ENCODE measurements at places on chromosomes 7 and 10.
A peak's percentile ranks its signal among the peaks of the same experiment; 100 is the strongest.

DNA sequence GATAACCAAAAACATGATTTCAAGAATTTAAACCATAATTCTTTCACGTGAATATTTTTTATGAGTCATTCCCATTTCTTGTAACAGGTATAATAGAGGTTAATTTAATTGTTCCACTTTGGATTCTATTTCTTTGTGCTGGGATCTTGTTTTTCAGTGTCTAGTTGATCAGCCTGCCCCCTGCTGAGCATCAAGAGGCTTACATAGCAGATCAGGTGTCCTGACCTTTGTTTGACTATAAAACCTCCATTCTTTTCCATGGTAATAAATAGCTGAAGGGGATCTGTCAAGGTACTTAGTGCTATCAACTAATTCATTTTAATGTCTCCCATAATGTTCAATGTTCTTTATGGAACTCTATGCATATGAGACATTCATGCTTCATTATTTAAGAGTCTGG lies 4.9 kb downstream of the COL17A1 start:
- DNase-seq, result no peak

DNA sequence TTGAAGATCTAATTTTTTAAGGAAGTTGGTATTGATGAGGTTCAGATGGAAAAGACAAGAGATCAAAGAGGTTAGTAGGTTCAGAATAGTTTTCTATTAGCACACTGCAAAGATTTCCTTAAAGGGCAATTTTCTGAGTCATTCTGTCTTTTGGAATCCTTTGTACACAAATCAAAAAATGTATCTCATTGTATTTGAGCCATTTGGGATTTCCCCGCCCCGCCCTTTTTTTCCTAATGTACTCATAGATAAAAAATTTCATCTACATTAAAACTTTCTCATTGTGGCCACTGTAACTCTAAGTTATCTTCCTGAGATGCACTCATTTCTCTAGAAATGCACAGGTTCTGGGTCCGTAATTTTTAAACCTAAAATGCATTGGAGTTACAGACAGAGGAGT lies 12.1 kb downstream of the GIMAP6 start:
- no peak for DNase-seq

GRCh38 chr10:381805-382204 lies 246.6 kb downstream of the ZMYND11 start:
- no peak for DNase-seq

DNA sequence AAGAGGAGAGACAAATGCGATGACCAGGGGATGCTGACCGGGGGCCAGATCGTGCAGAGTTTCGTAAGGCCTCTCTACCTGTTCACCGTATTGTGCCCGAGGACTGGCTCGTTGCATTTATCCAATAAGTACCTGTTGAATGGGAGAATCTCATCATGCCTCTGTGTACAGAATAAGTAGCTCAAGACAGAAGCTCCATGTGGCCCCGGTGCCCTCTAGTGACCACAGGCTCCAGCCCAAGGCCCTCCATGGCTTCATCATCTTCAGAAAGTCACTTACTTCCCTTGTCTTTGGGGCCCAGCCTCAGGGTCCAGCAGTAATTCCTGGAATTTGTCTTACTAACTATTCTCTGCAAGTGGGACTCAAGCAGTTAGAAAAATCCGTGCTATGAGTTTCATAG lies 151.0 kb downstream of the CHN2 start:
- no peak for DNase-seq

- no peak for DNase-seq
Observed at GRCh38 chr7:33905389-33906032, at the start of gene BMPER. TSS of gene BMPER (plus strand) at chr7:33905539. CDS start at chr7:33905614, 75 bp downstream.

- no peak for DNase-seq
Observed at GRCh38 chr7:18653381-18654155, 158.0 kb downstream of the HDAC9 start.

GRCh38 chr7:17370901-17371585 lies 72.6 kb downstream of the AHR start:
- DNase-seq, result no peak

- no peak for DNase-seq
Observed at GRCh38 chr10:10092581-10092980, 925.1 kb upstream of the CELF2 start.

- DNase-seq, result no peak
Observed at GRCh38 chr7:50822110-50822509, 39.4 kb upstream of the GRB10 start.

DNA sequence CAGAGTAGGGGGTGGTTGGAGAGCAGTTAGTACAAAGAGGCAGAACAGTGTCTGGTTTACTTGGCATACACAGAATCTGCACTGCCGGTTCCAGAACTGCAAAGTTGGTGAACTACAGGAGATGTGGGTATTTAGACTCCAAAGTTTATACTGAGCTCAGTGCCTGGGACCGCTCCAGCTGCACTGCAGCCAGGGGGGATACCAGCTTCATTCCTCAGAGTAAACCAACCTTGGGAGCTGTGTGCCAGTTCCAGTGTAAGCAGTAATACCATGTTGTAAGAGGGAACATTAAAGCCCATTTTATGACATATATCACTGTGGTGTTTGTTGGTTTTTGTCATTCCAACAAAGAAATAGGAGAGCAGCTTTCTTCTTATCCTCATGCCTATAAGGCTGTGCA lies 23.4 kb downstream of the LOXL4 start:
- no peak for DNase-seq

DNA sequence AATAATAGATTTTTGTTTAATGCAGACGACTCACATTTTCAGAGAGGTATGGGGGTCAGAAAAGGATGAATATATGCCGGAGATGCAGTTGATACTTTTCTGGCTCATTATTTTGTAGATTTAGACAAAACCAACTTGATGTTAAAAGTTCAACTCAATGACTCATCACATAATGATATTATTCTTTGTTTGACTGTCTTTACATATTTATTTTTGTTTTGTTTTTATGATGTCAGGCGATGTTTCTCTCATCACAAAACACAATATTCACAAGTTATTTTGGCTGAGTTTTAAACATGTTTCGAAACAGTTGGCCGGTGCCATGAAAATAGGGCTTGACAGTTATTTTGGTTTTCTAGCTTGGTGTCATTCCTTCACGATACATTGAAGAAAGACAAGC lies 1.3 kb downstream of the GJD4 start:
- no peak for DNase-seq

GRCh38 chr10:85900487-85900886 lies 466.1 kb downstream of the GRID1 start:
- DNase-seq, result no peak

- no peak for DNase-seq
Observed at GRCh38 chr7:155753446-155753965, 58.8 kb downstream of the SHH start.

DNA sequence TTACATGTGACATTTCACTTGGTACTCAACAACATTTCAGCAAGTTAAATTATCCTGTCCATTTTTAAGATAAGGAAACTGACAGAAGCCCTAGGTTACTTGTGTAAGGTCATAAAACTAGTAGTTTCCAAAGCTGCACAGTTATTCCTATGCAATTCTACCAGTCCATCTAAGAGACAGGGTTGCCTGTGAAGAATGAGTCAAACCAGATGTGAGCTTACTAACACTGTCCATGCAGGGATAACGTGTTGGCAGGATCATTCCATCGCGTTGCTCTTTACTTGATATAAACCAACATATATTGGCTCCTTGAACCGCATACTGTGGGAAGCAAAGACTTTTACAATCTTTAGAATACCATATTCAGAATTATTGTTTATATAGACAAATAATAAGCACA lies 280.9 kb upstream of the HGF start:
- DNase-seq, result no peak

DNA sequence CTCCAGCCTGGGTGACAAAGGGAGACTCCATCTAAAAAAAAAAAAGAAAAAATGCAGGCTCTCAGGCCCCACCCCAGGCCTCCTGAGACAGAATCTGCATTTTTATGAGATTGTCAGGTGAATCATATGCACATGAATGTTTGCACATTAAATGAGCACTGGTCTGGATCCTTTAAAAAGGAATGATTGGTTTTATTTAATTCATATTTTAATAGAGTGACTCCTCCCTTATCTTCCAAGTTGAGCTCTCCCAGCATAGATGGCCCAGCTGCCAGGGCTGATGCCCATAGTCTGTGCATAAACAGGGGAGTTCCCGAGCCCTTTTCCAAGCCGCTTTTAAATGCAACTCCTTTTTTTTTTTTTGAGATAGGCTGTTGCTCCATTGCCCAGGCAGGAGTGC lies 28.5 kb downstream of the CUX1 start:
- no peak for DNase-seq

DNA sequence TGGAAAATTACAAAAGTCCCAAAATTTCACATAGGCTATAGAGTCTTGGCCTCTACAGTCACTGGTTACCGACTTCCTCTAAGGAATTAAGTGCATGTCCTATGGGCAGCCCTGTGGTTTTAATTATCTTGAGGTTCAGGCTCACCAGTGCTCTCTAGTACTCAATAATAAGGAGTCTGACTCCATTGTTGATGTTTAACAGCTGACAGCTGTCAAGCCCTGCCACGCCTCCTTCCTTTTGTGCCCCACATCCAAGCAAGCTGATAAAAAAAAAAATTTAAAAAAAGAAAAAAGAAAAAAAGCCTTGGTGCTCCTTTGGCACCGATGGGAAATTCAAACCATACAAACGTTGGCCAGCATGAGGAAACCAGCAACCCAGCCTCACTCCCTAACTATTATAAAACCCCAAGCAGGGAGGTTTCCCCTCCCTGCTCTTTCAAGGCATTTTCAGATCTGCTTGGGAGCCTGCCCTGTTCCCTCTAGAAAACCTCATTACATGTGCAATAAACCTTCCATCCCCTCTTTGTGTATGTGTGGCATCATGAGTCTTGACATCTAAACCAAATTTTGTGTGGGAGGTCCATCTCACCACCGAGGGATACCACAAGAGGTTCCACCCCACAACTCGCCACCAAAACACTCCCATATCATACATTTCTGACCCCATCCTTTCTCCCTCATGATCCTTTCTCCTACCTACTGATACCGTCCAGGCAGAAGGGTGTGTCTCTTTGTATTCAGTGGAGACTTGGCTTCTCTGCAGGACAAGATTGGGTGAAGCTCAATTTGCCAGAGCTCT lies 70.9 kb upstream of the CCDC71L start:
- no peak for DNase-seq

GRCh38 chr10:132796846-132797245 lies 10.9 kb upstream of the NKX6-2 start:
- no peak for DNase-seq

- no peak for DNase-seq
Observed at GRCh38 chr7:23191022-23191421, 9.2 kb downstream of the NUP42 start.

GRCh38 chr10:128095027-128095752 lies 31.0 kb downstream of the MKI67 start:
- peak; percentile 16 for DNase-seq

- DNase-seq, result peak; percentile 56
Observed at GRCh38 chr7:73308665-73309214, at the start of gene NSUN5. TSS of gene NSUN5 (minus strand) at chr7:73308826. CDS start at chr7:73308790, 36 bp downstream.

DNA sequence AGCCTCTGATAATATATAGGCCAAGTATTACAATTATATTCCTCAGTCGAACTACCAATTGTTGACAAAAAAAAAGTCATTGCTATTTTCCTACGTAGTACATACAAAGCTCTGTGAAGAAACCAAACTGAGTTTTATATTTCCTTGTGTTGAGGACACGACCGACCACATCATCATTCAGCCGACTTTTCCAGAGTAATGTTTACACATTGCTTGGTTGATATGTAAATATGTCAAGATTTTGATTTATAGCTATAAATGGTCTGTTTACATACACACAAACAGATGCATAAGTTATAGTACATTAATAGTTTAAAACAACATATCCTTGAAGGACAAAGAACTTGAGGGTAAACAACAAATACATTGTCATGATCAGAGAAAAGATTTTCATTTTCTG lies 121.5 kb downstream of the CRPPA start:
- DNase-seq, result no peak

DNA sequence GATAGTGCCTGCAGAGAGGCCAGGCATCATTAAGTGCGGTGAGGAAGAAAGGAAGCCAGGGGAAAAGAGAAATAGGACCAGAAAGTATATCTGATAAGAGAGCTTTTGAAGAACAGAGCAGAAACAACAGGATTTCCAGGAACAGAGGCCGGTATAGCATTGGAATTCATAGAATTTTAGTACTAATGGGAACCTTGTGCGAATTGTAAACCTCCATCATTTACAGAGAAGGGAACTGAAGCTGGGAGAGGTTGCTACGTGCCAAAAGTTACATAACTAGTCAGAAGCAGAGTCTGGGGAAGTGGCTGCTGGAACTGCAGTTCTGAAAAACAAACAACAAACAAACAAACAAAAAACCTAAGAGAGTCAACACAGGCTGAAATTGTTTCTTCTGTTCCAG lies 5.4 kb upstream of the ZMYND11 start:
- DNase-seq, result no peak

- no peak for DNase-seq
Observed at GRCh38 chr10:116418389-116418788, 9.3 kb upstream of the PNLIPRP3 start.

- DNase-seq, result no peak
Observed at GRCh38 chr7:151687523-151688235, 168.0 kb upstream of the RHEB start.

GRCh38 chr10:5321273-5321672 lies 43.5 kb upstream of the UCN3 start:
- no peak for DNase-seq

DNA sequence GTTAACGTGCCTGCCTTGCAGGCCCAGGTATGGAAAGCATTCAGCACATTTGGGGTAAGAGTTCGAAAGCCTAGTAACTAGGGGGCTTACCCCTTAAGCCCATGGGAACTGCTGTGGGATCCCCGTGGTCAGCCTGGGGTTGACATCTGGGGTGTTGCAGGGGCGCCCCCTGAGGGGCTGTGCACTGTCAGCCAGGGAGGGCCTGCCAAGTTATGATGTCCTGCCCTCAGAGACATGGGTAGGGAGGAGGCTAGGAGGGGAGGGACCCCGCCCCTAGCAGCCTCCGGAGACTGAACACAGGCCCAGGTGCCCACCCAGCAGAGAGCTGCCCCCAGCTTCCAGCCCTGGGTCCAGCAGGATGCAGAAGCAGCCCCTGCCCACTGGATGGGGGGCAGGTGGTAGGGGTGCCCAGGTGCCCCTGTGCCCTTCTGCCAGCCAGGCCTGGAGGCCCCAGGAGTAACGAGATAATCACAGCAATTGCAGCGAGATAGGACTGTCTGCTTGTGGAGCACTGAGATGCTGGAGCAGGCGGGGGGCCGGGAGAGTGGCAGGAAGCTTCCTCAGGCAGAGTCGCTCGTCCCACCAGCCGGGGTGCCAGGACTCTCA lies 153.3 kb downstream of the UBE2H start:
- DNase-seq, result no peak

DNA sequence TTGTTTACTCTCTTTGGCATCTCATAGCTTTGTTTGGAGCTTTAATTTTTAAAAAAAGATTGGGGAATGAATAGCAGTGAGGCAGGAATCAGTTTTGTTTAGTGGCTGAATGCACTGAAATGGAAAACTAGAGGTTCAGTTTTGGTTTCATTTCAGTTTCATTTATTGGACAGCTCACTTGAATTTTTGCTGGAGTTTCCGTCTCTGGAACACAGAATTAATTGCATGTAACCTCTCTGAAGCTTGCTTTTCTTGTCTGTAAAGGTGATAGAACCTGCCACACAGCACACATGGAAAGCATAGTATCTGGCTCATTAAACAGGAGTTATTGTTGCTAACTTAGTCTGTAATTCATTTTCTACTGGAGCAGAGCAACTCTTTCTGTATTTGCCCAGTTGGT lies 7.1 kb downstream of the GRM8 start:
- DNase-seq, result no peak

All from stimulated activated CD8-positive, alpha-beta memory T cell treated with anti-CD3 and anti-CD28 coated beads, Interleukin-4, amount 100 ng/mL, for 1 hour (primary cell).